Right atrium auricular region (tissue), 2 donors: ENCODE measurements at places on chromosomes 16 and 17. TPM values are rescaled to one million over a fixed set of nuclear protein-coding genes. Genes with fewer than 3 reads are reported as not detected.

The NPIPB8 gene
- total RNA-seq, result not detected

The SNAI3 gene
- total RNA-seq, result 1.6 TPM

The WSB1 gene
- 38.0 TPM for total RNA-seq

The CCL4 gene
- total RNA-seq, result 2.8 TPM

The KRT23 gene
- total RNA-seq, result not detected

DNA sequence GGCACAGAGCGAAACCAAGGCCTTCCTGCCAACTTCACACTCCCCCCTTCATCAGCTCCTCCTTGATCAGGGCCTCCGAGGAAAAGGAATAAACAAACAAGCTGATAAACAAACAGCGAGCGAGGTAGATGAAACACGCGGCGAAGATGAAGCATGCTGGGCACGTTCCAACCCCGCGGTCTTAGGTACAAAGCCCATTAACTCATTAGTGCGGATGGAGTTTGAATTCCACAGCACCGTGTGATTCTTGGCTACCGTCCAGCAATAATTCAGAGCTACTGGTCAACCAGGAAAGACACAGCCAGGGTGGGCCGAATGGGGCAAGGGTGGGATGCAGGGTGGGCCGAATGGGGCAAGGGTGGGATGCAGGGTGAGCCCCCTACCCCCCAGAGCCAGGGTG is 67.3 kb downstream of the RBFOX3 start:
- no peak overlapping the region for H3K4me3 ChIP-seq
- no peak overlapping the region for H3K27ac ChIP-seq
- DNase-seq, result no peak
- no peaks in the 10 kb centered on the region for H3K4me1 ChIP-seq
- H3K27me3 ChIP-seq, result no peaks in the 10 kb centered on the region
- no peaks in the 10 kb centered on the region for H3K36me3 ChIP-seq

DNA sequence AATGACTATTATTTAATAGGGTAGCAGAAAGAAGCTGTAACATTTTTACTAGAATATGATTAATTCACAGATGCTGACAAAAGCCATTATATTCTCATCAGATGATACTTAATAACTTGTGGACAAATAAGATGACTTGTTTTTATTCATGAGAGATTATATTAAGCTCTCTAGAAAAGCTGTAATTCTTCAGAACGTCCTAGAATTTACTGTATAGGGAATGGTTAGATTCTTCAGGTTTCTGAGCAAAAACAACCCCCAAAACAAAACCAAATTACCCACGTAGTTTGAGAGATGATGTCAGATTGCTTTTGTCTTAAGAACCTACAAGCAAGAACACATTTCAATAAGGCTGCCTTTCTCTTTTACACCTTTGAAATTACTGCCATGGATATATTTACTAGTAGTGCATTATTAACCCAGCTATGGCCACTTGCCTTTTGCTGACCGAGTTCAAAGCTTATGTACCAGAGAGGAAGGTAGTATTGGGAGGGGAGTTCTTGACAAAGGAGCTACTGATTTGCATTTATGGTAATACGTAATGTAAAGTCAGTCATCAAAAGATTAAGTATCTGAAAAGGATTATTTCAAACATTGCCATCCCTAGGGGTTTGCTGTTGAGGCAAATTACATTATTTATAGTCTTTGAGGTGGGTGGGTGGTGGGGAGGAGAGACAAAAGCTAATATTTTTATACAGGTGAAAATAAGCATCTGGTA is 51.7 kb downstream of the NLK start:
- H3K4me3 ChIP-seq, result no peak overlapping the region
- no peak overlapping the region for H3K27ac ChIP-seq
- H3K4me1 ChIP-seq, result no peaks in the 10 kb centered on the region
- no peaks in the 10 kb centered on the region for H3K27me3 ChIP-seq
- no peaks in the 10 kb centered on the region for H3K36me3 ChIP-seq

- DNase-seq, result no peak
- H3K4me3 ChIP-seq, result no peak overlapping the region
- no peaks in the 10 kb centered on the region for H3K4me1 ChIP-seq
Measured at GRCh38 chr17:74603746-74604145, 11.7 kb upstream of the CD300LD start.

DNA sequence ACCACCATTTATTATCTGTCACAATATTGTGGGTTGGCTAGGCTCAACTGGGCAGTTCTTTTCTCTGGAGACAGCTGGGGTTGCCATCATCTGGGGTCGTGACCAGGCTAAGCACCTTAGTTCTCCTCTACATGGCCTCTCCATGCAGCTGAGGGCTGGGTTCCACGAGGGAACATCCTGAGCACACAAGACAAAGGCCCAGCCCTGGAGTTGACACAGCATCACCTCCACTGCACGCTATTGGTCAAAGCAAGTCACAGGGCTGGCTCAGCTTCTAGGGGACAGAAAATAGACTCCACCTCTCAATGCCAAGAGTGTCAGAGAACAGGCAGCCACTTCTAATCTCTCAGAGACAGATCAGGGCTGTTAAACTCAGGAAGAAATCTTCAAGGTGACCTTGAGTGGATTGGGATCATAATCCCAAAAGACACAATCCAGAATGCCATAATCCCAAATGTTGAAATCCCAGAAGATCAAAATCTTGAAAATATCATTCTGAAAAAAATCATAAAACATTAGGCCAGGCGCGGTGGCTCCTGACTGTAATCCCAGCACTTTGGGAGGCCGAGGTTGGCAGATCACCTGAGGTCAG is 13.0 kb upstream of the USP10 start:
- no peak overlapping the region for H3K4me3 ChIP-seq
- no peaks in the 10 kb centered on the region for H3K36me3 ChIP-seq
- no peak overlapping the region for H3K27ac ChIP-seq
- H3K4me1 ChIP-seq, result no peaks in the 10 kb centered on the region
- DNase-seq, result no peak

DNA sequence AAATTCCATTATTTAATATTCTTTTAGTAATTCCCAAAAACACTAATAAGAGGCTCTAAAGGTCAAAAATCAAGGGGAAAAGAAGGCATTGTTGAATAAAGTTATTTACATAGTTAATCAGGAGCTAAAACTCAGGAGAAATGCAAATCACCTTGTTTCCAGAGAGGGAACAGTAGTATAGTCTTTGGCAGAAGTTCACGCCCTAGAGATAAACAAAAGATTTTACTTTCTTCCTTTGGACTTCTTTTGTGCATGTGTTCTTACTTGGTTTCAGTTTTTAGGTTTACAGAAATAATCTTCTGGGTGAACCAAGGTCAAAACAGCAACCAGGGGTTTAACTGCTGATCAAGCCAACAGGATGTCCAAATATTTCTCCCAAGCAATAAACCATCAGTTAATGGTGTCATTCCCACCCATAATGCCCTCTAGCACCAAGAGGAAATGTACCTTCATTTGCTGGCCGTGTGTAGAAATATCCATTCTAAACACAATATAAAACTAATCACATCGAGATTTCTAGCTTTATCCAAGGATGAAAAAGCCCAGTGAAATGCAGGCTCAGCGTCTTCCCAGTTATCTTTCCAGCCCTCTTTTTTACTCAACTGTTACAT is 518.8 kb upstream of the SOX9 start:
- H3K4me3 ChIP-seq, result no peak overlapping the region
- no peaks in the 10 kb centered on the region for H3K27me3 ChIP-seq
- H3K36me3 ChIP-seq, result no peaks in the 10 kb centered on the region

DNA sequence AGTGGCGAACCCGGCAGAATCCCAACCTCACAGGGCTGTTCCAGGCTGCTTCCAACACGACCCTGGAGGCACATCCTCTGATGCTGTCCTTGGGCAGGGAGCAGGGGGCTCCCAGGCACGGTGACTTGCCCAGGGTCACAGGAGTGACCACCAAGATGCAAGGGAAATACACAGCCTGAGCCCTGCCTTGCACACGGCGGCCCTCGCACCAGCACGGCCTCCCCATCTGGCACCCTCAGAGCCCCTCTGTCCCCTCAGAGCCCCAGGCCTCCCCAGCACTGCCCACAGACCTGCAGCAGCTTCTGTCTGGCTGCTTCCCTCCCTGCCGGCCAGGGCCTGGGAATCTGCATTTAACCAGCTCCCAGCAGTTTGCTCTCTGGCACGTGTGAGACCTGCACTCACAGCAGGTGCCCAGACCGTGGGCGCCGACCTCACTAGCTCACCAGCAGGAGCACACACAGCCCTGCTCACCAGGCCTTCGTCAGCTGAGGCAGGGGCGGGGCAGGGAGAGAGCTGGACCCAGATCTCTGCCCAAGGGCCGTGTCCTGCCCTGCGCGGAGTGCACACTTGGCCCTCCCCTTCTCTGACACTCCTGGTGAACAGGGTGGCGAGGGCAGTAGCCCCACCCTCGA is 29.7 kb upstream of the ZC3H18 start:
- no peak overlapping the region for H3K27ac ChIP-seq
- H3K36me3 ChIP-seq, result no peaks in the 10 kb centered on the region
- no peak for DNase-seq
- H3K4me3 ChIP-seq, result no peak overlapping the region

DNA sequence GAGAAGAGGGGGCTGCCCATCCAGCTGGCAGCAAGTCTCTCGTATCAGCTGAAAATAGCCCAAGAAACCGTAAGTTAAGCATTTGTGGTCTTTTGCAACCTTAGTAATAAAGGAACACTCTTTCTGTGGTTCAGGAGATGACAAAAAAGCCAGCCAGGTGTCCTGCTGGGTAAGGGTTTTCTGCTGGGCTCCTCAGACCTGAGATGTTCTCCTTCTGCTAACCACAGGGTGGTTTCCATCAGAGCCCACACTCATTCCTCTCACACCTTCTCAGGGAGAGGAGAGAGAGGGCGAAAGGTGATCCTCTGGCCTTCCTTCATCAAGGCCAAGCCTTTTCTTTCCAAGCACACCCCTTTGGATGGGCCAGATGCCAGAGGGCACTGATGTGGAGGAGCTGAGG is 70.7 kb downstream of the TEX14 start:
- H3K27ac ChIP-seq, result no peak overlapping the region
- H3K27me3 ChIP-seq, result no peaks in the 10 kb centered on the region
- H3K36me3 ChIP-seq, result no peaks in the 10 kb centered on the region
- H3K4me3 ChIP-seq, result no peak overlapping the region

DNA sequence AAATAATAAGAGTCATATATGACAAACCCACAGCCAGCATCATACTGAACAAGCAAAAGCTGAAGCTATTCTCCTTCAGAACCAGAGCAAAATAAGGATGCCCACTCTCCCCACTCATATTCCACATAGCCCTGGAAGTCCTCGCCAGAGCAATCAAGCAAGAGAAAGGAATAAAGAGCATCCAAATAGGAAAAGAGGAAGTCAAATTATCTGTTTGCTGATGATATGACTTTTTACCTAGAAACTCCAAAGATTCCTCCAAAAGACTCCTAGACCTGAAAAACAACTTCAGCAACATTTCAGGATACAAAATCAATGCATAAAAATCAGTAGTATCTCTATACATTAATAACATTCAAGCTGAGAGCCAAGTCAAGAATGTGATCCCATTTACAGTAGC is 217.5 kb downstream of the ABCC12 start:
- no peak overlapping the region for H3K27ac ChIP-seq
- no peak overlapping the region for H3K4me3 ChIP-seq

DNA sequence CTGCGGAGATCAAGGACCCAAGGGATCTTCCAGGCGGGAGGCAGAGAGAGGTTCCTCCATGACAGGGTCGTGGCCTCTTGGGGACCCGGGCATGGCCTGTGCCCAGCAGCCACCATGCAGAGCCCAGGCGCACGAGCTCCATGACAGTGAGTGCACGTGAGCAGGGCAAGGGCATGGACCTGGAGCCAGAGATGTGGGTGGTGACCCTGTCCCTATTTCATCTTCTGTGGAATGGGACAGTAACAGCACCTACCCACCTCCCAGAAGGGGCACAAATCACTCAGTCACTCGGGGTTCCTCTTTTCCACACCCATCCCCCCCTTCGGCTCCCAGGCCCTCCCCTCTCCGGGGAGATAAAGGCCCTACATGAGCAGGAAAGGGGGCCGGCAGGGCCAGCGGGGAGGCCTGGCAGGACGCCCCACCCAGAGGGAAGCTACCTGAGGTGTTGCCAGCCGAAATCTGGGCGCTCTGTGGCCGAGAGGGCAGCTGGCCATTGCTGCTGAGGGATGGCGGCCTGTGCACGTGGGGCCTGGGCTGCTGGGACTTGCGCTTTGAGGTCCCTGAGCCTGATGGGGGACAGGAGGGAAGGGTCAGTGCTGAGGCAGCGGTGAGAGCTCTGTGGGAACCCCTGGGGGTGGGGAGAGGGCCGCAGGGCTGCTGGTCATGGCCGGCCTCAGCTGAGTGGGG is 10.4 kb downstream of the UBALD2 start:
- no peaks in the 10 kb centered on the region for H3K4me1 ChIP-seq
- no peak for DNase-seq
- peaks cover 2% of the 10 kb centered on the region for H3K36me3 ChIP-seq
- H3K27me3 ChIP-seq, result no peaks in the 10 kb centered on the region
- H3K4me3 ChIP-seq, result no peak overlapping the region
- H3K27ac ChIP-seq, result no peak overlapping the region

DNA sequence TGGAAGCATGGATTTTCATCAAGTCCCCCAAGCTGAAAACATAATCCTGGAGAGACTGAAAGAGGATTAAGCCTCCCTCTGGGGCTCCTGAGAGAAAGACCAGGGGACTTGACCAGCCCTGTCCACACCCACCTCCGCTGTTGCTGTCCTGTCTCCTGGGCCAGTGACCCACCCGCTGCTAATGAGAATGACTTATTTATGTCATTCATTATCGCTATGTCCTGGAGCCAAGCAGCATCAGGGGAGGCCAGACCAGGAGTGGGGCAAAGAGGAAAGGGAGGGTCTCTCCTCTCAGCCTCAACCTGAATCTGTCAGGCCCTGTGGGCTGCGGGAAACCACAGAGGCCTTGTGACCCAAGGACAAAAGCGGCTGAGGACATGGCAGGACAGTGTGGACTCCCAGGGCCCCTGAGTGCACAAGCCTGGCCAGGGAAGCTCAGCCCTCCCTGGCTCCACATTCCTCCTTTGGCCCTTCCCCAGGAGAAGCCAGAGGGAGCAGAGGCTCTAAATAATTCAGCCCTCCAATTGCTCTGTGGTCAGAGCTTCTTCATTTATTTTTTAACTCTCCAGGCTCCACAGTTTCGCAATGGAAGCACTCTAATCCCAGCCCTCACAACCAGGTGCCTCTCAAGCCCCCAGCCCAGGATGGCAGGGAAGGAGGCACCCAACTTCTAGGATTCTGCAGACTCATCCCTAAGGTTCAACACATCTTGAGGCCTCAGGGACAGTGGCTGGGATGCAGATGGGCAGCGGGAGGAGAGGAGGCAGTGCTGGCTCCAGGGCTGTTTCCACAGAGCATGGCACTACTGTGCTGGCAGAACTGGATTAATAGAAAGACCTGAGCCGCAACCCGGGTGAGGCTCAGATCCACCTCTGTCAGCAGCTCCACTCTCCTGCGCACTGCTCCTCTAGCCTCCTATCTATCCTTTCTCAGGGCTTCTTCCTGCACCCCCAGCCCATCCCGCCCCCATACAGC is 19.1 kb downstream of the CUEDC1 start:
- H3K4me1 ChIP-seq, result peaks cover 94% of the 10 kb centered on the region
- H3K27ac ChIP-seq, result peak overlapping the region; percentile 97
- no peaks in the 10 kb centered on the region for H3K36me3 ChIP-seq
- H3K4me3 ChIP-seq, result no peak overlapping the region
- DNase-seq, result no peak
- H3K27me3 ChIP-seq, result no peaks in the 10 kb centered on the region

DNA sequence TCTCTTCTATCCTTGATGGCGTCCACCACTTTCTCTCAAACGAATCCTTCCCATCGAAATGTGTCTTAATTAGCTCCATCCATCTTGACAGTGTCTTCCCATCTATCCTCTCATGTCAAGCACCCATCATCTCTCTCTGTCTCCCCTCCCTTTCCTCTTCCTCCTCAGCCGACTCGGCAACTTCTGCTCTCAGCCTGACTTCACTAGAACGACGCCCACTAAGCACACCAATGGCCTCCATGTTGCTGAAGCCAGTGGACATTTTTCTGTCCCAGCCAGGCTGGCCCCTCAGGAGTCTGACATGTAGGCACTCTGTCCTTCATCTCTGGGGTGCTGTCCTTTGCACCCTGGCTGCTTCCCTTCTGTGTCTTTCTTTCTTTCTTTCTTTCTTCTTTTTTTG is 2.5 kb upstream of the SPATA20 start:
- DNase-seq, result no peak
- no peak overlapping the region for H3K4me3 ChIP-seq
- H3K4me1 ChIP-seq, result peaks cover 32% of the 10 kb centered on the region
- H3K36me3 ChIP-seq, result no peaks in the 10 kb centered on the region
